ENCODE measurements at places on chromosomes 7 and 10.

DNA sequence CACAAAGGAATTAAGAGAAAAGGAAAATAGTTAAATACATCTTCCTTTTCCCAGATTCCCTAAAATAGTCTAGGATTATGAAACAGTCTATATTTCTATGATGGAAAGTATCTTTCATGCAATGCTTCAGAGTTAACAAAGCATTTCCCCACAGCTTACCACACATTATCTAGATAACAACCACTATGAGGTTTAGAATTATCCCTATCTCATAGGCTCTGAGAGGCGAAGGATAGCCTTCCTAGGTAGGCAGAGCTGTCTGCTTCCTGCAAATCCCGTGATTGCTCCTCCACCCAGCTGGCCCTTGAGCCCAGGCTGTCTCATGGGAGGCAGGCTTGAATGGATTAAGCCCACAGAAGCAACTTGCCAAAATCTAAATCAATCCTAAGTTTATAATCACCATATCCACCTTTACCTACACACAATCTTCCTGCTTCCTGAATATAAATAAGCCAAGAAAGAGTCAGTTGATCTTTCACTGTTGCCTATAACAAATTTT is 321.4 kb upstream of the AOAH start:
- DNase-seq = no peak

DNA sequence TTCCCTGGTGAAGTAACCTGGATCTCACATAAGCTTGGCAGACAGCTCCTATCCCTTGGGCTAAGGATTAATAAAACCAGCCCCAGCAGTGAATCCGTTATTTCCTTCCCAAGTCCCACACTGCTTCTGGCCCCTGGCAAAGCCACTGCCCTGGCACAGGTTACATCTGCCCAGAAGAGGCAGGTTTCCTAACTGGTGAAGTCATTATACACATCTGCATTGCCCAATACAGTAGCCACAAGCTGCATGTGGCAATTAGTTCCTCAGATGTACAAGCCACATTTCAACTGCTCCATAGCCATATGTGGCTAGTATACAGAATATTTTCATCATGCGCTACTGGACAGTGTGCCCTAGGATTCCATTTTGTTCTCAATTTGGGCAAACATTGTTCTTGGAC is 273.0 kb downstream of the GRM8 start:
- DNase-seq = no peak

GRCh38 chr7:40133561-40134427 is 628 bp downstream of the MPLKIP start:
- DNase-seq = no peak

- no peak for DNase-seq
These were observed 134.5 kb downstream of the NRBF2 start for GRCh38 chr10:63267414-63268148.

DNA sequence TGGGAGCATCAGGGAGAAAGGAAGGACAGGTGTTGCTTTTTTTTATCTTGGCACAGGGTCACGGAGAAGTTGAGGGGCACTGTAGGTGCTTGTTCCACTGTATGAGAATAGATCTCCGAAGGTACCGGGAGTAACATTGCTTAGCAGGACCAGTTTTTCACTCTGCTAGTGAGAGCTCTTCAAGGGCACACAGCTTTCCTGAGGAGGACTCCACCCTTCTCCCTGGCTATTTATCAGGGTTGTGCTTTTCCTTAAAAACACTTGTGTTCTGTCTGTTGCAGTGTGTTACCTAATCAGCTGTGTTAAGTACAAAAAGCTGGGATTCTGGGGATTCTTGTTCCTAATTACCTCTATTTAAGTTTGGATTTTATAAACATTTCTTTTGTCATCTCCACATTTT is 160.5 kb downstream of the SND1 start:
- no peak for DNase-seq

- DNase-seq = no peak
These were observed 84.5 kb downstream of the AOAH start for GRCh38 chr7:36639826-36640225.

DNA sequence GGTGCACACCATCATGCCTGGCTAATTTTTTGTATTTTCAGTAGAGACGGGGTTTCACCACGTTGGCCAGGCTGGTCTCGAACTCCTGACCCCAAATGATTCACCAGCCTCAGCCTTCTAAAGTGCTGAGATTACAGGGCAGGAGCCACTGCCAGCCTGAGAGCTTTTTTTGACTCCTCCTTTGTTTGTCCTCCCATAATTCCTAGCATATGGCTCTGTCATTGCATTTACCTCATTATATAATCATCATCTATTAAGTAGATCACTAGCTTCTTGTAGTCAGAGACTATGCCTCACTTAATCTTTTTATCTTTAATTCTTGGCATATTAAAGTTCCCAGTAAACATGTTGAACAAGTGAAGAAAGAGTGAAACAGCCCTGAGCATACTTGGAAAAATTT is 82.1 kb downstream of the CPEB3 start:
- no peak for DNase-seq

GRCh38 chr7:66173856-66174255 is 31.3 kb upstream of the TPST1 start:
- no peak for DNase-seq

DNA sequence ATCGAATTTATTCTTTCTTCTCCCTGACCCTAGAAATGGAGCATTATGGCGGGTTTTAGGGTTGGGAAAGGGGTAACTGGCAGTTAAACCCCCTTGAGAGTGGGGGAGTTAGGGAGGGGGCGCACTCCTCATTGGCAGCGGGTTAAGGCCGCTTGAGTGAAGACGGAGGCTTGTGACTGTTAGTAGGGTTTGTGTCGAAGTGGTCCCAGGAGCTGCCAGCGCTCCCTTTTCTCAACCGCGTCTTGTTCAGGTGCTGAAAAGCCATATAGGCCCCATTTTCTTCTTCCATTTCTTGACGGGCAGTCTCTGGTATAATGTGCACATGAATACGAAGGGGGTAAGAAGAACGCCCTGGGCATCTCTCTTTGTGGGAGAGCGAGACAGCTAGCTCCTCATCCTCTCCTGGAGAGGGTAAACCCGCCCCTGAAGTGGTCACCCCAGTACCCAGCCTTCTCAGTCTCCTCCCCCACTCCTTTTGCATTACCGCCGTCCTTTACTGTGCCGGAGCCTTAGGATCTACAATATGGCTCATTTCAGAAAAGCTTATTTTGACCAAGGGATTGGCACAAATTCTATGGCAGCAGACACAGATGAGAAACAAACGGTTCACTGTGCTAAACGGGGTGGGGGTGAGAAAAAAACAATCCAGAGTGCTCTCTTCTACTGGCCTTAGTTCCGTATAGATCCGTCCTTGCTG is 836 bp downstream of the KMT2E start:
- no peak for DNase-seq

DNA sequence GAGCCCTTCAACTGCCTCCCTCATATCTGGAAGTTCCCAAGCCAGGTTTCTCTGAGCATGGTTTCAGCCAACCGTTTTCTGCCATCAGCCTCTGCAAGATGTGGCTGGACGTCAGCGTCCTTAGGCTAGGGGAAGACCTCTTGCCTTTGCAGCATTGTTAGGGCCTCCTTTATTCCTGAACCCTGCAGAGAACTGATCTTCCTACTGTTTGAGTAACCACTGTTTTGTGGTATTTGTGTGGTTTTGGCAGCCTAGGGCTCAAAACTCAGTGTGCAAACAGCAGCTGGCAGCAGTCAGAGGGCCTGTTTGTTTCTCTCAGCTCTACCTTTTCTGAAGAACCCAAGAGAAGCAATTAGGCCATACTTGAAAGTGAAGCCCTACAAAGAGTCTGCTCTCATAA is 83.4 kb upstream of the SEMA3E start:
- peak; percentile 54 for DNase-seq

GRCh38 chr10:49400365-49400764 is 4.5 kb upstream of the DRGX start:
- DNase-seq = no peak

- DNase-seq = no peak
These were observed 109.1 kb downstream of the PFKFB3 start for GRCh38 chr10:6311700-6312330.

DNA sequence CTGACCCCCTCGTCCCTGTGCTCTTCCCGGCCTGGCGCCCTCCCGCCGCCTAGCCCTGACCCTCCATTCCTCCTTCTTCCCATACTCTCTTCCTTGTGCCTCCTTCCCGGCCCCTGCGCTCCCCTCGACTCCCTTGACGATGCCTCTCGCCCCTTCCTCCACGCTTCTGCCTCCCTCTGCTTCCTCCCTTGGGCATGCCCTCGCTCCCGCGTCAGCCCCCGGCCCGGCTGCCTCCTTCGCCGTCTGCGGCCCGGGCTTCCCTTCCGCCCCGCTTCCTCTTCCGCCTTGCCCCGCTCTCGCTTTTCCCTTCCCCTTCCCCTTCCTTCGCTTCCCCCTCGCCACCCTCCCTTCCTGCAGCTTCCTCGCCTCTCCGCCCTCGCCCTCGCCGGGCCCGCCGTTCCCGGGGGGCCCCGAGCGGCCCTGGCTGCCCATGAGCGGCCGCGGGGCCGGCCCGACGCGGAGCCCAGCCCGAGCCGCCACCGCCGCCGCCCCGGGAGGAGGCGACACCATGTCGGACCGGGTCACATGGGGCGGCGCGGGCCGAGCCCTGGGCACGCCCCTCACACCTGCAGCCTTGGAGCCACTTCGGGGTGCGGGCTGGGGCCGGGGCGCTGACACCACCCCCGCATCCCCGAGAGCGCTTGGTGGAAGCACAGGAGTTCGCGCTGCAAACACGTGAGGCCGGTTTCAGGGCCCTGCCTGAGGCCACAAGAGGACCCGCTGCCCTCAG is at the start of gene FBXW4:
TSS of gene FBXW4 (minus strand) at position 497 of the 730 bp plus-strand sequence. CDS start at position 432, 65 bp downstream.
- DNase-seq = no peak

- no peak for DNase-seq
These were observed 413.5 kb upstream of the SEMA3D start for GRCh38 chr7:85600395-85600794.
